ENCODE measurements at places on chromosomes 5 and 9.

DNA sequence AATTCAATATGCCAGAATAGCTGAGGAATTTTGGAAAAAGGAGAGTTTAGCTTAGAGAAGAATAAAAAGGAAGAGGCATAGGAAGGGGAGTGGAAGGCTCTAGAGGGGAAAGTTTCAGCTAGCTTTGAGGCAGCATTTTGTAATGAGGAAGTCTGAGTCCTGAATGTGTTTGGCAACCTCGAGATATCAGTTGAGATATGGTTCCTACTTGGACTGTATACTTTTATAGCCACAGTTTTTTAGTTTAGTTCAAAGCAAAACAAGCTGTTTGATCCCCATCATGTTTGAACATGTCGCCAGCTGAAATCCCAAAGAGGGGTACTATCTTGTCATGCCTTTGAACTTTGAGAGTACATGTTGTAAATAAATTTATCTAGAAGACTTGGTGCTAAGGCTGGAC lies 559.0 kb upstream of the FTMT start:
- DNase-seq: no peak

DNA sequence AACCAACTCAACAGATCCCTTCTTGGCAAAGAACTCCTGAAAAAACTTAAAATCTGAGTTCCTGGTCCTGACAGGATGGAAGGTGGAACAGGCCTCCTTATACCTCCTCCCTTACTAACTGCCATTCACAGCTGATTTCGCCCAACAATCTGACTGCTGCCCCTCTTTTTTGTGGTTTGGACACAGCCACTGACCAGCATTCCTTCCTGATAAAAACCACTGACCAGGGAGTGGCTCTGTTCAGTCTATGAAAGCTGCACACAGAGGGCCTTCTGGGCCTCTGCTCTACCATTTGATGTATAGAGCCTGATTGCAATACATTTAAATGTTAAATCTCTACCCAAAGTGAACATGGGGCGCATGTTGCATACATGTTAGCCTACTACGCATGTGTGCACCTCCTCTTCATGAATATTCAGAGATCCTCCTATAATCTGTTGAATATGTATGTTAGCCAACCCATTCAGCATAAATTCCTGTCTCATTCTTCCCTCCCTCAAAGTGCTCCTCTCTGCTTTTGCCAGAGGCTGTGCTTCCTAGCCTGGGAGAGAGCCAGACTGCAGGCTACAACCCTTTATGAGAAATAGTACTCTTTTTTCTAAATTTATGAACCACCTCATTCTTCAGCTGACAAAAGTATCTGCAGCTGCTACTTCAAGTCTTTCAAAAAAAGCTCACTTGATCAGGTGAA lies 93.7 kb upstream of the MRPS30 start:
- DNase-seq: no peak

- DNase-seq: no peak
Observed at GRCh38 chr9:121268598-121268850, 562 bp downstream of the GSN start.

GRCh38 chr5:75108931-75109596 lies 56.7 kb upstream of the GCNT4 start:
- DNase-seq: no peak

DNA sequence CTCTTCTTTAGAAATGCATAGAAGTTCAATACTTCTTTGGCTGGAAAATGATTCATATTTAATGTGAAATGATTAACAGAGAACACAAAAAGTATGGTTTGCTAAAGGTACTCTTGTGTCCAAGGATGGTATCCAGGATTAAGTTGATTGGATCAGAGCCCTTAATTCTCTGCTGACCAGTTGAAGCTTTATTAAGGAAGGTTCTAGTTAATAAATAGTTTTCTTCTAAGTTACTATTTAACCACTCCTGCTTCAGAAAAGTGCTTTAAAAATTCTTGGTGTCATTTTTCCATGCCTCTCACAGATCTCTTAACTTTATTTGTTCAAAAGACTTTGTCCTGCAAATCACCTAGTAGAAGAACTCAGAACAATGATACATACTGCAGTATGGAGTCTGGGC lies 134.3 kb downstream of the MEF2C start:
- DNase-seq: no peak

DNA sequence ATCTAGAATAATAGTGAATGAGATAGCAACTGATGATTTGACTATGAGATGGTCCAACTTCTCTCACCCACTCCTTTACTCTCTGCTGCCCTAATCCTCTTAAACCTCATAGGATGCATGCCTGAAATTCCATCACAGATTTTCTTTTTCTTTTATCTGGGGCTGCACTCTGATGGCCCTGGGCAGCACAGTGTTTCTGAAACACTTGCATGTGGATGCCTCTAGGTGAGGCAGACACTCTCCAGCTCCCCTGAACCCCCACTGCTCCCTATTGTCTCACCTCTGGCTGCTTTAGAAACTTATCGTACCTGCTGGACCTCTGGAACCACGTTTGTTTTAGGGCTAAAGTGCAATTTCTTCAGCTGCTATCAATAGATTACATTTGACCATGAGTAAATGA lies 67.5 kb downstream of the HTR4 start:
- DNase-seq: no peak
